ENCODE measurements at places on chromosomes 7 and 10.
A peak's percentile ranks its signal among the peaks of the same experiment; 100 is the strongest.

- no peak for DNase-seq
Observed at GRCh38 chr10:123634221-123634620, 31.9 kb upstream of the GPR26 start.

DNA sequence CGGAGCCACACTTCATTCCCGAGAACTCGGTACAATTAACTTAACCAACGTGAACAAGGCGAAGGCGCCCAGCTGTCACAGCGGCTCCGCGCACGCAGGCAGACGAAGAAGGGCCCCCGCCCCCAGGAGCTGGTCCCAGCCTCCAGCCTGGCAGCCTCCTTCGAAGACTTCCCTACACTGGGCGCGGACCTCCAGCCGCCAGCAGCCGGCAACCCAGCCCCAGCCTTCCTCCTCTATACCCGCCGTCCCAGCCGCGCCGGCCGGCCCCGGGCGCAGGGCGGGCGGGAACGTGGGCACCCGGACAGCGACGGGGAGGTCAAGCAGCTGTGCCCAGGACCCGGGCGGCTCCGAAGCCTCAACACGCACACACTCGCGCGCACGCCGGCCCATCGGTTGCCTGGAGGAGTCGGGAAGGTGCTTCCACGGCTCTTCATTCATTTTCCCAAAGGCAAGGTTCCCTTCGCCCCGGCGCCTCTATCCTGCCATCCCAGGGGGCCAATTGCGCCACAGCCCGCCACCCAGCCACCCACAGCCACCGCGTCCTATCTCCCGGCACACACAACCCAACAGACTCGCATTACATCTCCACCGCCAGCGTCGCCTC is 1.6 kb downstream of the CHST15 start:
- no peak for DNase-seq

- DNase-seq: no peak
Observed at GRCh38 chr7:110557-111232, 81.7 kb upstream of the FAM20C start.

- DNase-seq: peak; percentile 60
Observed at GRCh38 chr10:118595598-118596425, at the start of gene PRLHR. TSS of gene PRLHR (minus strand) at chr10:118595648. CDS start at chr10:118595244, 404 bp downstream.

- no peak for DNase-seq
Observed at GRCh38 chr7:150435390-150436073, 14.9 kb upstream of the GIMAP8 start.

- DNase-seq: no peak
Observed at GRCh38 chr7:54014765-54015164, 527.4 kb upstream of the VSTM2A start.

DNA sequence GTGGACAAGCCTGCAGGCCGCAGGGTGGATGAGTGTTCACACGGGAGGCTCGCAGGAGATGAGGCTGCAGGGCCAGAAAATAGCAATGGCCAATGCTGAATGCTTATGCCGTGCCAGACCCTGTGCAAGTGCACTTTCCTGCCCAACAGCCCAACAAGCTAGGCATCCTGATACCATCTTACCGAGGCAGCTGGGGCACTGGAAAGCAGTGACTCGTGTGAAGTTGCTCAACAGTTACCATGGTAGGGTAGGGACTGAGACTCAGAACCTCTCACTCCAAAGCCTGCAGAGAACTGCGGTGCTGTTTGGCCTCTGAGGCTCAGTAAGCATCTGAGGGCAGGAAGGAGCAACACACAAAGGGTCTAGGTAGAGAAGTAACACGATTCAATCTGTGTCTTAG is 43.7 kb downstream of the JAZF1 start:
- no peak for DNase-seq

GRCh38 chr7:134727711-134728110 is 51.7 kb upstream of the CALD1 start:
- DNase-seq: no peak

GRCh38 chr10:33494694-33495265 is 160.3 kb upstream of the NRP1 start:
- DNase-seq: no peak

DNA sequence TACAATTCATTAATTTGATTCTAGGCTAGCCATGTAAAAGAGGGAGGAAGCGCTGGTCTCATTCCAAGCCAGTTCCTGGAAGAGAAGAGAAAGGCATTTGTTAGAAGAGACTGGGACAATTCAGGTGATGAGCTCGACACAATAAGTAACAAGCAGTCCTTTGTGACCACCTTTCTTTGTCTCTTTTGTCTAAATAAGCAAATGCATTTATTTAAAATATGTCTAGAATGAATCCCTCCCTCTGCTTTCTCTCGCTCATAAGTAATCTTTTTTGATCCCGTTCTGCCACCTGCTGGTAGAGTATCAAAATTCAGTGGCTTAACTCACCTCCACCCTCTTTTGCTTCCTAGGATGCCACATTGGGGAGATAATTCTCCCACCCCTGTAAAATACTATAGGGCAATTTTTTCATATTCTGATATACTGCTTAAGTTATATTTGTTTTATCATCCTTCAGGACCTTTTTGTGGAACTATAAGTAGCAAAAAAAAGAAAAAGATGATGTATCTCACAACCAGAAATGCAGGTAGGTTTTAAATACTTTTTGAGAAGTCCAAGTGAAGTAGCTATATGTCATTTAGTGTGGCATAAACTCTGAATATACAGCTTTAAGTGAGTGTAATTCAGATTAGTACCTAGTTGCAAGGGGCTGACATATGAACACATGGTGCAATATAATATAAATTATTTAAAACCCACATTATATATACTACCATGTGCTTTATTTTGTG is 91.5 kb downstream of the GSDME start:
- peak; percentile 52 for DNase-seq

GRCh38 chr7:105718511-105718925 is 137.2 kb upstream of the EFCAB10 start:
- DNase-seq: no peak

GRCh38 chr10:101938305-101939007 is 94.9 kb upstream of the KCNIP2 start:
- DNase-seq: no peak

GRCh38 chr10:17428351-17429097 is 25.9 kb downstream of the ST8SIA6 start:
- DNase-seq: no peak

- no peak for DNase-seq
Observed at GRCh38 chr10:53638006-53638405, 865.4 kb upstream of the MBL2 start.

- peak; percentile 26 for DNase-seq
Observed at GRCh38 chr7:1252540-1253090, 19.9 kb downstream of the UNCX start.

GRCh38 chr7:25359471-25360059 is 131.3 kb upstream of the NPVF start:
- peak; percentile 43 for DNase-seq

All from NCI-H2171 treated with DMSO at 0.1 percent for 48 hours (cell line).